ENCODE measurements at places on chromosomes 2 and 18.

DNA sequence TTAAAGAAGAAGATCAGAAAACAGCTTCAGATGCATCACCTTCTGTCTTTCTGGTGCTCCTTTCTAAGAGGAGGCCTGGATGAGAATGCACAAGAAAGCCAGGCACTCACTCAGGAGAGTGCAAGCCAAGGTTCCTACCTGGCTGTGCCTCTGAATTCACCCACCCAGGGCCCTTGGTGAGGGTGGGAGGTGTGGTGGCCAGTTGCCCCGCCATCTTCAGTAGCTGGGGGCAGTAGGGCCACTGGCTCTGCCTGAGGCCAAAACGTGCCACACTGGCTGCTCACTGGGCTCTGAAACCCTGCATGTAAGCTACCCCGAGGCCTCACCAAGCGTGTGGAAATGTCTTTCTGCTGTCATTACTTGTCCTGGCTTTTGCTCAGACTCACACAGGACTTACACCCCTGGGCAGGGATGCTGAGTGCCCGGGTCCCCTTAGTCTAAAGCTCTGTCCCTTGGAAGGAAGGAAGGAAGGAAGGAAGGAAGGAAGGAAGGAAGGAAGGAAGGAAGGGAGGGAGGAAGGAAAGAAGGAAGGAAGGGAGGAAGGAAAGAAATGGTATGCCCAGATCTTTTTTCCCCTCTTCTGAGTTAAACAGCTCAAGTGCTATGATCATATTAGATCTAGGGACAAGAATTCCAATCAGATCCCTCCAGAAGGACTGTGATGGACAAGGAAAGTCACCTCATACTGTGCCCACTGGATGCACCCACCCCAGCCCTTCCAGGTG is 8.5 kb upstream of the LBH start:
- no peak for DNase-seq

DNA sequence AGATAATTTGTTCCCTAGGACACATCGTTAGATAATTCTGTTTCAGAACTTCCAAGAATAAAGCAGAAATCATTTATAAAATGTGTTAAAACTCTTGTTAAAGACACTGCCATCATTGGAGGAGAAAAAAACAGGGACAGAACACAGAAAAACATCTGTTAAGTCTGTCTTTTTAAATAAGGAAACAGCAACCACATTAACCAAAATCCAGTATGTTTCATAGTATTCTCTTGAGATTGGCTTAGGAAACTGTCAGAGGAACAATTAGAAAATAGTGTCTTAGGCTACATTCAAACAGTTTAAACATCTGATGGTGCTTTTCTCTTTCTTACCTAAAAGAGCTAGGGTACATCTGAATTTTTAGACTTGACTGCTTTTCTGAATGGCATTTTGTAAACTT is 81.6 kb downstream of the PMS1 start:
- peak; percentile 45 for DNase-seq

GRCh38 chr2:190579915-190580846 is 45.7 kb upstream of the NEMP2 start:
- DNase-seq: no peak

- DNase-seq: no peak
Measured at GRCh38 chr2:202671317-202672035, 36.7 kb downstream of the FAM117B start.

DNA sequence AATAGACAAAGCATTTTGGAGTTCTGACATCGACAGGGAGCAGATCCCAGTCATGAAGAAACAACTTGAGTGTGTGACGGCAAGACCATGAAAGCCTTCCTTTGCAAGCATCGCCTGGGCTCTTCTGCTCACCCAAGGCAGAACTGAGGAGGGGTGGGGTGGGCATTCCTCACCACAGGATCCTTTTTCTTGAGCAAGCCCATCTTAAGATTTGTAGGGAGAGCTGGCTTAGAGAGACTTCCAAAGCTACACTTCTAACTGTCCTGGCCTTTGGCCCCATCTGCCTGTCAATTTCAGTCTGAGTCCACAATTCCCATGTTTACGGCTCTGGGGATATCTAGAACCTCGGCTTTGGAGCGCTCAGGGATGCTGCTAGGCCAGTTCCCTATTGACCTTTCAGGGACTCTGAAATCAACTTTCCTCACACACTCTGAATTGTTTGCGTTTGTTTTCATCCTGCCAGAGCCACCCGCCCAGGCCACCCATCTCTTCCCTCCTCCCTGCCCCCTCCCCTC is 3.7 kb downstream of the KLHL14 start:
- no peak for DNase-seq

- peak; percentile 85 for DNase-seq
Measured at GRCh38 chr18:11955239-11956029, 25.9 kb upstream of the IMPA2 start.

DNA sequence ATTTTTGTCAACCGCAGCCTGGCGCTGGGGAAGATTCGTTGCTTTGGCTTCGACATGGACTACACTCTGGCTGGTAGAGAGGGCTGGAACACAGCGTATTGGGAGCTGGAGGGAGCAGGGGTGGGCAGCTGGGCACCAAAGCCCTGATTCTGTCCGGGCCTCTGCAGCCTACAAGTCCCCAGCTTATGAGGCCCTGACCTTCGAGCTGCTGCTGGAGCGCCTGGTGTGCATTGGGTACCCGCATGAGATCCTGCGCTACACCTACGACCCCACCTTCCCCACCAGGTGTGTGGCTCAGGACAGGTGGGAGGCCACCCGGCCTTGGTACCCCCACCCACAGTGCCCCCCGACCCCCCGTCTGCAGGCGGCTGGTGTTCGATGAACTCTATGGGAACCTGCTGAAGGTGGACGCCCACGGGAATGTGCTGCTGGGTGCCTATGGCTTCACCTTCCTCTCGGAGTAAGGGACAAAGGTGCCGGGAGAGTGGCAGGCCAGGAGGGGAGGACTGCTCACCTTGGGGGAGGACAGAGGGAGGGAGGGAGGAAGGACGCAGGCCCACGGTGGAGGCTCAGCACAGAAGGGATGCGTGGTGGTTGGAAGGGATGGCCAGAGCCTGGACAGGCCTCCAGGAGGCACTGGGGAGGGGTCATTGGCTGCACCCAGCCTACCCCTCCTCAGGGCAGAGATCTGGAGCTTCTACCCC is 1.2 kb downstream of the NT5DC4 start:
- DNase-seq: no peak

- no peak for DNase-seq
Measured at GRCh38 chr2:163592954-163593622, 142.7 kb downstream of the FIGN start.

GRCh38 chr2:32260376-32260775 is 4.3 kb downstream of the NLRC4 start:
- no peak for DNase-seq

DNA sequence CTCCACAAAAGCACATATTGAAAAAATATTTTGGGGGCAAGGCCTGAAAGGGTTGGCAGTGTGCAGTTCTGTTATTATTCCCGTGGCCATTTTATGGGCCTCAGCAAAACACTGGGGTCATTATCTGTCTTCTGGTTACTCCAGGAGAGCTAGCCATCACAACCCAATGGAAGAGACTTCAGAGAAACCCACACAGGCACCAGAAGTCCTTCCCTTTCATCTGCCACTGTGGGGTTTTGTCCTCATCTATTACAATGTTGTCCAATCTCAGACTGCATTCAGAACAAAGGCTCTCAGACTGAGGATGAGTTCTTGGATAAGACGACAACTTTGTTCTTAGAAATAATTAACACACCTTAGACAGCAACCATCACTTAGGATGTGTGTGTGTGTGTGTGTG is 98.4 kb downstream of the PIEZO2 start:
- no peak for DNase-seq

DNA sequence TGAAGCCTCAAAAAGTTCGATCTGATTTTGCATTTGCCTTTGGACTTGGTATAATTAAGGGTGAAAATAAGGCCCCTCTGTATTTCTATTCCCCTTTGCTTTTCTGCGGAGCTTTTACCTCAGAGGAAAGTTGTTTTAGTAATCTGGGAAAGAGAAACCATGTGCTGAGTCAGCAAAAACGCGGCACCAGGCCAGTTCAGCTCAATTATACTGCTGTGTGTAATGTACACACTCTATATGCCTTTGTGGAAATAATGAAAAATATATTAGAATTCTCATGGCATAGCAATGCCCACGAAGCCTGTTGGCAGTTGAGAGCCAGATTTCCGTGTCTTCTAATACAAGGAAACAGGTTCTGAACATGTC is 161.9 kb upstream of the SIX2 start:
- peak; percentile 40 for DNase-seq

- peak; percentile 5 for DNase-seq
Measured at GRCh38 chr2:165008730-165009315, 53.5 kb upstream of the SLC38A11 start.

- no peak for DNase-seq
Measured at GRCh38 chr2:102780467-102780866, 18.6 kb downstream of the TMEM182 start.

GRCh38 chr18:80192653-80193385 is 54.5 kb downstream of the PARD6G start:
- DNase-seq: no peak

- no peak for DNase-seq
Measured at GRCh38 chr2:128868686-128869551, 550.3 kb upstream of the HS6ST1 start.

GRCh38 chr2:237660381-237660900 is 33.1 kb downstream of the LRRFIP1 start:
- DNase-seq: no peak

Data from myocyte (in vitro differentiated cells).